ENCODE measurements at places on chromosomes 13 and 19. TPM values are rescaled to one million over a fixed set of nuclear protein-coding genes. Genes with fewer than 3 reads are reported as not detected.

DNA sequence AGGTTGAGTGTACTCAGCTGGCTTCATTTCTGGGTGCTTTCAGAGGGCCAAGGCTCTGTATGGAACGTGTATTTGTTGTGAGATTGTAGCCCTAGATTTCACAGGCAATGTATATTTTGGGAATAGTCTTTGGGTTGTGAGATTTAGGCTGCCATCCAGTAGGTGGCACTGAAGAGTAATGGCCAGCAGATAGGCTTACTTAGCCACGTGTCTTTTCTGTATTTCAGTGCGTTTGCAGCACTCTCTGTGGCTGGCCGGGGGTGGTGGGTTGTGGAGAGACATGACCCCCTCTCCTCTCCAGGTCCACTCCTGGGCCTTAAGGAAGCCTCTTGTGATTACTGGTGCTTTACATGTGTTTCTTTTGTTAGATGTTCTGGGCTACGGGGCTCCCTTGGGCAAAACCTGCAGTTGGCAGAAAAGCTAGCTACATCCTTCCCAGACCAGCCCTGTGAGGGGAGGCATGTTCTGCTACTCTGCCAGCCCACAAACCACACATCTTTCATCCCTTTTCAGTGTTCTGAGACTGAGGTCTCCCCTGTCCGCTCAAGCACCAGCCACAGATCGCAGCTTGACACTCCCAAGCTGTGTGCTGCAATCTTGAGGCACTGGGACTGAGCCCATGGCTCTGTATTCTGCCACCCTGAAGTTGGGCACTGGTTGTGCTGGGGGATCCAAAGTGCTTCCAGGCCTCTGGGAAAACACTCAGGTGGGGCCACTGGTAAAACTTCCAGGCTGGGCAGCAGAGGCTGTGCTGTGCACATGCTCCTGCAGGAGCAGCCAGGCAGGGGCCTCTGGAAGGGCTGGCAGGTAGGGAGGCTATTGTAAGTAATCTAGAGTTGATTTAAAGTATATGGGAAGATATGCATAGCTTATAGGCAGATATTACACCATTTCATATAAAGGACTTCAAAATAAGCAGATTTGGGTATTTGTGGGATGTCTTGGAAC is 1096.8 kb upstream of the PCDH20 start:
- no peaks in the 10 kb centered on the region for H3K4me1 ChIP-seq
- no peak overlapping the region for H3K4me3 ChIP-seq
- DNase-seq = peak; percentile 18
- no peak overlapping the region for H3K27ac ChIP-seq
- H3K36me3 ChIP-seq = no peaks in the 10 kb centered on the region

GRCh38 chr13:74110053-74110452 is 24.2 kb downstream of the KLF12 start:
- H3K4me1 ChIP-seq = peaks cover 25% of the 10 kb centered on the region
- H3K36me3 ChIP-seq = peaks cover 37% of the 10 kb centered on the region
- H3K4me3 ChIP-seq = no peak overlapping the region
- no peaks in the 10 kb centered on the region for H3K27me3 ChIP-seq
- no peak for DNase-seq
- H3K27ac ChIP-seq = no peak overlapping the region

- no peaks in the 10 kb centered on the region for H3K27me3 ChIP-seq
- H3K36me3 ChIP-seq = no peaks in the 10 kb centered on the region
- no peak overlapping the region for H3K4me3 ChIP-seq
- no peaks in the 10 kb centered on the region for H3K4me1 ChIP-seq
- no peak overlapping the region for H3K27ac ChIP-seq
- DNase-seq = no peak
Observed at GRCh38 chr13:90800082-90800746, 547.3 kb upstream of the MIR17HG start.

Gene ACP5
- 27.5 TPM for total RNA-seq

Measured in activated CD4-positive, alpha-beta T cell treated with anti-CD3 and anti-CD28 coated beads, Interleukin-2, amount 10 ng/mL, durations not matched to agents 7 days and 5 days (primary cell).